Stimulated activated CD8-positive, alpha-beta memory T cell treated with anti-CD3 and anti-CD28 coated beads, Interleukin-2, amount 100 ng/mL, for 1 hour (primary cell): ENCODE measurements at places on chromosomes 4 and X.

- no peak for DNase-seq
Observed at GRCh38 chr4:83248486-83248885, 36.1 kb downstream of the COQ2 start.

GRCh38 chr4:48223633-48224295 is 45.9 kb downstream of the TEC start:
- no peak for DNase-seq

DNA sequence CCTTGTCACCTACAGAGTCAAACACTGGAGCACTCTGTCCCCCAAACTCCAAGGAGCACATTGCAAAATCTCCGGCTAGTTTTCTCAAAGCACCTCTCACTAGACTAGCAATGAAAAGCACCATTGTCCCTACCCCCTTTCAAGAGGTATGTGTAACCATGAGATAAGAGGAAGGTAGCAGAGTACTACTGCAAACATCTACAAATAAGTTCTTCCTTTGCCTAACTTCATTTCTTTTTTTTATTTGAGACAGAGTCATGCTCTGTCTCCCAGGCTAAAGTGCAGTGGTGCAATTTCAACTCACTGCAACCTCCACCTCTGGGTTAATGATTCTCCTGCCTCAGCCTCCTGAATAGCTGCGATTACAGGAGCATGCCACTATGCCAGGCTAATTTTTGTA is 17.7 kb downstream of the PPP4R3C start:
- no peak for DNase-seq

DNA sequence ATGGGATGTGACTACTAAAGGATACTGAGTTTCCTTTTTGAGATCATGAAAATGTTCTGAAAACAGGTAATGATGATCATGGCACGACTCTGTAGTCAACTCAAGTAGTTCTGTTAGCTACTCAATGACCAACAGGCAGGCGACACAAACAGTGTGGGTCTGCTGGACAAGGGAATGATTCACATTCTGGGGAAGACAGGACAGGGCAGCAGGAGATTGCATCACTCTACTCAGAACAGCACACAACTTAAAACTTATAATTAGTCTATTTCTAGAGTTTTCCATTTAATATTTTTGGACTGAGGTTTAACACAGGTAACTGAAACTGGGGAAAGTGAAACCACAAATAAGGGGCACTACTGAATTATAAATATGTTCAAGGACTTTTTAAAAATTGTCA is 365.2 kb downstream of the PRDM5 start:
- no peak for DNase-seq

GRCh38 chrX:19544693-19545305 is 29.5 kb upstream of the MAP3K15 start:
- DNase-seq: peak; percentile 7

- DNase-seq: no peak
Observed at GRCh38 chr4:1591107-1591506, 93.0 kb downstream of the FAM53A start.

DNA sequence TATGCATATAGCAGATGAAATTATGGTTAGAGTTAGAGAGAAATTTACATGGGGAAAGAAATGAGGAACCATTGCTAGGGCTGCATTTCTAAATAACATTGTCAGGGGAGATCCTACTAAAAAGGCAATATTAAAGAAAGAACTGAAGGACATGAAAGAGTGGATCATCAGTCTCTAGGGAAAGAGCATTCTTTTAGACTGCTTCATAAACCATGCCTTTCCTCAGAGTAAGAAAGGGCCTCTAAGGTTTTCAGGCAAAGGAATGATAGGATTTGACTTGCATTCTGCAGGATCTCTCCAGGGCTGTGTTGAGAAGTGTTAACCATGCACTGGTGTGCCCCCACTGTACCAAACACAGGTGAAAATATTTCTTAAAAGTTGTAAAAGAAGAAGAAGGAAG is 385.4 kb upstream of the MAD2L1 start:
- no peak for DNase-seq

- no peak for DNase-seq
Observed at GRCh38 chr4:174629265-174629664, 107.0 kb upstream of the HPGD start.

DNA sequence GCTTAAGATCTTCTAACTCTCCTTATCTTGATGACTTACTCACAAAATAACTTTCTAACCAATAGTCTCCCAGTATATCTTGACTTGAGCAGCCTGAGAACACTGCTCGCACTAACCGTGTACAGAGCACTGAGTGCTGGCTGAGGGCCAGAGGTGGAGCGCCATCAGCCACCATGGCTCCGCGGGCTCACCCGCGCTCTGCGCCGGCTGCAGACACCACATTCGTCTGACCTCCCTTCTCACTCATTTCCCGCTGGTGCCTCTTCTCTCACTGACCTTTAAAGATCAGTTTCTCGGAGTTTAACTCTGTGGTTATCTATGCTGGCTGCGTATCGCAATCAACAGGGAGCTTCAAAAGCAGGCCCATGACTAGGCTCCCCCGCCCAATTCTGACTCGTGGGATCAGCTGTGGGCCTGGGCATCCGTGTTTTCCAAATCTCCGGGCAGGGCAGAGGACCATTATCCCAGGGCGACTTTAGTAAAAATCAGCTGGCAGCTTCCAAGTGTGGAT is 78.6 kb downstream of the HAUS3 start:
- DNase-seq: no peak

GRCh38 chrX:6891404-6891803 is 256.1 kb upstream of the STS start:
- no peak for DNase-seq
